CD4-positive, alpha-beta T cell treated with Interleukin-17A for 1 hour (primary cell): ENCODE measurements at places on chromosomes 6 and 20.

- DNase-seq = no peak
Observed at GRCh38 chr20:33130568-33131061, 37.3 kb upstream of the BPIFA2 start.

- DNase-seq = no peak
Observed at GRCh38 chr20:19515074-19515473, 243.0 kb upstream of the RIN2 start.

GRCh38 chr20:61295249-61295648 lies 43.2 kb downstream of the CDH4 start:
- DNase-seq = no peak

DNA sequence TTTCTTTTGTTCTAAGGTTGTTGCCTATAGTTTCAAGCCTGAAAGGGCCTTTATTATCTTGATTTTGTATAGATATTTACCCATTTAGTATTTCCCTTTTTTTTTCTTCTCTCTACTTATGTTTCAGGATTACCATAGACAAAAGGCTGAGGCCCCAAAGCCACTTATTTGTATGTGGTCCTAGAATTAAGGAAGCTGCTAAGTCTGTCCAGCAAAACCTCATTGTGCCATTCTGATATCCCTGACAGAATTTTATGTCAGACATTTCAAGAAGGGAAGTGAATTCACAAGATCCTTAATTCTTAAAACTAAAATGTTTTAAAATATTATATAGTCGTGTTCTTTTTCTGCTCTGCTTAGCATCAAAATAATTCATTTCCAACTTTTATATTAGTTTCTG lies 6.9 kb downstream of the HAO1 start:
- DNase-seq = no peak

DNA sequence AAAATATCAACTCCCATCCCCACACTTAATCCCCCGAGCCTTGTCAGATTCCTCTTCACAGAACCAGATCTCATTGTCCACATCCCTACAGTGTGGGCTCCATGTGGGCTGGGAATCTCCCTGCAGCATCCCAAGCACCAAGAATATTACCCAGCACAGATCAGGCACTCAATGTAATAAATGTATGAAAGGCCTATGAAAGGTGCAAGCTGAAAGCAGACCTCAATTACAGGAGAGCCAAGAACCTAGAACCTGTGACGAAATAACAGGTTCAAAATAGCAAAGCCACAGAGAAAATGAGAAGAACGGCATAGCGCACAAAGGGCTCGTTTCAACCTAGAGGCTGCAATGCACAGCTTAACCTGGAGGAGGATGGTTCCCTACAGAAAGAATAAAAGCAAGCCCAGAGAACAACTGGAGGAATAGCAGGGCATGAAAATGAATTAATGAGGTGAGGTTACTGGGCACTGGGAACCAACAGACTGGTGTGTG lies 3.1 kb downstream of the SLC23A2 start:
- DNase-seq = no peak
